ENCODE measurements at places on chromosomes 1 and 21.

GRCh38 chr1:238589843-238590435 lies 699.2 kb upstream of the ZP4 start:
- DNase-seq: peak; percentile 43

- peak; percentile 91 for DNase-seq
Measured at GRCh38 chr1:109201123-109201703, 12.5 kb upstream of the SARS1 start.

- no peak for DNase-seq
Measured at GRCh38 chr1:207799989-207800648, 48.3 kb downstream of the CD46 start.

DNA sequence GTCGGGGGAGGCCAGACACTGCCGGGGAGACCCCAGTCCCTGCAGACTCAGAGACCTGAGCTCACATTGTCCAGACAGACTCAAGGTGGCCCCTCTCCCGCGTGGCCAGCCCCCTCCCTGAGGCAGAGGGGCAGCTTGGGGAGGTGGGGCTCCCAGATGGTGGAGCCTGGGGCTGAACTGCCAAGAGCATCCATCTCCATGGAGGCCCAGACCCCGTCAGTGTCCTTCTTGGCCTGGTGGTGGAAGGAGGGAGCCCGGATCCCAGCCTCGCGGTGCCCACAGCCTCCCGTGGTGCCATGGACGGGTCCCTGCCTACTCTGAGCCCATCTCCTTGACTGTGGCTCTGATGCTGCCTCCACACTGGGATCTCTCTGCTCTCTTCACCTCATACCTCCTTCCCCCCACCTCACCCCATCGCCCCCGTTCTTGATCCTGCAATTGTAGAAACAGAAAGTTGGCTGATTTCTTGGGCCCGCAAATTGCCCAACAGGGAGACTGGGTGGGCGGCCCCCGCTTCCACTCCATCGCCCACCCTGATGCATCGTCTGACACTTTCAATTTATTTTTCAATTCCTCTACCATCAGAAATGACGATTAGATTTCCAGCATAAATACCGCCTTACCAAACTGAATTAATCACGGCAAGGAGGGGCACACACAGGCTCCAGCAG lies 348.9 kb downstream of the MATN1 start:
- DNase-seq: no peak

DNA sequence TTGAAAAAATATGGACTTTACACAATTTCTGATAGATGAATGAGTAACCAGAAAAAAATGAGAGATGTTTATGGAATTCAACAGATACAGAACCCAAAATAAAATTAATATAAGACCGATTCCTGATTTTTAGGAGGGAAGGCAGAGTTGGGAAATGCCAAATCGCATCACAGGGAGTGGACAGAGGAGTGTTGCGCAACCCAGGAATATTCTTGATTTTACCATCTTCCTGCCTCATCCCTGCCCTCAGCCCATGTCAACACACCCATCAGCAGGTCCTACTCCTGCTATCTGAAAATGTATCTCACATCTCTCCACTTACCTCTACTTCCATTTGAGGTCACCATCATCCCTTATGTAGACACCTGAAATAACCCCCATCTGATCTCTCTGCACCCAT lies 221.0 kb downstream of the DSCAM start:
- DNase-seq: no peak

DNA sequence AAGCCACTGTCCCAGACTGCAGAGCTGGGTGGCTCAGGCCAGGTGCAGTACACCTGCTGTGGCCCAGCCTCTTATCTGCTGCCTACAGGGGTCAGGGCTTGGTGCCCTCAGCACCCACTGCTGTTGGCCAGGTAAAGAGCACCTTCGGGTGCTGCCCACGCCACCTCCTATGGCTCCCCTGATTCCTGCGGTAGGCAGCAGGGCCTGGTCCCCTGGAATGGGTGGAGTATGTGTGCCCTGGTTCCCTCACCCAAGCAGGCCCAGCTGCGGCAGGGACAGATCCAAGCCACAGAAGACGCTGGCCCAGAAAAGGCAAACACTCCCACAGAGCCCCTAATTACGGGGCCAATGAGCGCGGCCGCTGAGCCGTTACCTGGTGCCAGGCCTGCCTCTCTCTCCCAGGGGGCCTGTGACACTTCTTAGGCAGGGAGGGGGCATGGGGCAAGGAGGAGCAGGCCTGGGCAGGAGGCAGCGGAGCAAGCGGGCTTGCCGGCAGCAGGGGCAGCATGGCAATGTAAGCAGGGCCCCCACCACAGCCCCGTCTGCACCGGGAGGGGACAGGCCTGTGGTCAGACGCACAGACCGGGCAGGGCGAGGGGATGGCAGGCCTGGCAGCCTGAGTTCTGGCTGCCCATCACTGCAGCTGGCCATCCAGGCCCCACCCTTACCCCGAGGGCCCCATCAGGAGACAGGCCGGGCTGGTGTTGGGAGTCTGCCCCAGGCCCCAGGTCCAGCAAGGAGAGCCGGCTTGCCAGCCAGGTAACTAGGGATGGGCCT lies 19.0 kb downstream of the ESPN start:
- no peak for DNase-seq

DNA sequence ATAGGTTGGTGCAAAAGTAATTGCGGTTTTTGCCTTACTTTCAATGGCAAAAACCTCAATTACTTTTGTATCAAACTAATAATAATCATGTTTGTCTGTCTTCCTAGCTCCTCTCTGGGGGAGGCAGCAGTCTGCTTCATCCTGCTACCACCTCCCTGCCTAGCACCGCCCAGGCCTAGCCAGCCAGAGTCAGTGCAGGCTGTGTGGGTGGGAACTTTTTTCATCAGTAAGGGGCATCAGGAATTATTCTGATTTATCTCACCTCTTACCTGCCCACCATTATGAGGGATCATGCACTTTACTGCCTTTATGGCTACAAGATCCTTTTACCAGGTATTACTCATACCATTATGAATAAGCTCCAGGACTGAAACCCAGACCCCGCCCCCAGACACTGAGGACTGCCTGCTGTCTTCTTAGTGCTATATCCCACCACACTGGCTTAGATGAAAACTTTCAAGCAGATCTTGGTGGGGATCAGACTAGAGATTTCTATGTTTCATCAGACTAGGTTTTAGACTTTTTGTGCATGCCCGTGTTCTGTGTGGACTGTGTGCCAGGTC lies 116.4 kb downstream of the PBX1 start:
- peak; percentile 42 for DNase-seq

DNA sequence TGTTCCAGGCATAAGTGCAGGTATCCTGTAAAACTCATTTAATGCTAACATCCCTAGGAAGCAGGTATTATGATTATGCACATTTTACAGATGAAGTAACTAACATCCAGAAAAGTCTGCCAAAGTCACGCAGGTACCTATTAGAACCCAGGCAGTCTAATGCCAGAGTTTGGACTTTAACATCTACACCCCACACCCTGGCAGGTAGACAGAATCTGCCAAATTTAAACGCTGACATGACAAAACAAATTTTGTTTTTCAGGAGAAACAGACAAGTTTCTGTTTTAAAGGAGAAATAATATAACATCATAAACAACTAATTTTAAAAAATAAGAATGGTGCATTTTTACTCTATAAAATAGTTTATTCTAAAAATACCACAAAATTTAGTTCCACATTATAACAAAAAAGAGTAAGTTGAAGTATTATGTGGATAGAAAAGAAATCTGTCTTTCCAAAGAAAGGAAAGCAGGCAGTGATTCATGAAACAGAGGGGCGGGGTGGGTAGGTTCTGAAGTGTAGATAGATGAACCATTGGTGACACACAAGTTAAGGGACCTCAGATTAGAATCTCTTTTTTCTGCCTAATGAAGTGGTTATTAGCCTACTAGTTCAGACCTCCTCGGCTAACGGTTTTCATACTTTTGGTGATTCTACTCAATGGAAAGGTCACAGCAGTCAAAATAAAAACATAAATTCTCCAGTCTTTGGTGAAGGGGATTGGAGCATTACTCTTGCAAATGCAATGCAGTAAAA lies 1.7 kb downstream of the ASPM start:
- peak; percentile 41 for DNase-seq

GRCh38 chr1:56572334-56573050 lies 6.9 kb downstream of the PLPP3 start:
- DNase-seq: no peak

DNA sequence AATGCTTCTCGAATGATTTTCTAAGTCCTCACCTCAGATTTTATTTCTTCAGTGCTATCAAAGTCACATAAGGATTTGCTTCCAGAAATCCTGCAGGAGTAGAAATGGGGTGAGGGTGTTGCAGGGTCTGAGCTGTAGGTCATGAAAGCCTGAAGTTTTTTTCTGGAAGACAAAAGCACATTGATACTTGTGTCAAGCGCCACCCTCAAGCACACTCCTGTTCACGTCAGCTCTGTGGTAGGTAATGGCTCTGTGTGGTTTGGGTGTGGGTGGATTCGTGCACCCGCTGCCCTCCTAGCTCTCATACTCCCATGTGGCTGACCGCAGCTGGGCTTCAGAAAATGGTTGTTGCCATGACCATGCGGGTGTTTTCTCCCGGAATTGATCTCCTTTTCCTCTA lies 39.9 kb downstream of the AKNAD1 start:
- peak; percentile 25 for DNase-seq

- peak; percentile 11 for DNase-seq
Measured at GRCh38 chr1:181251001-181251712, 162.7 kb downstream of the IER5 start.

DNA sequence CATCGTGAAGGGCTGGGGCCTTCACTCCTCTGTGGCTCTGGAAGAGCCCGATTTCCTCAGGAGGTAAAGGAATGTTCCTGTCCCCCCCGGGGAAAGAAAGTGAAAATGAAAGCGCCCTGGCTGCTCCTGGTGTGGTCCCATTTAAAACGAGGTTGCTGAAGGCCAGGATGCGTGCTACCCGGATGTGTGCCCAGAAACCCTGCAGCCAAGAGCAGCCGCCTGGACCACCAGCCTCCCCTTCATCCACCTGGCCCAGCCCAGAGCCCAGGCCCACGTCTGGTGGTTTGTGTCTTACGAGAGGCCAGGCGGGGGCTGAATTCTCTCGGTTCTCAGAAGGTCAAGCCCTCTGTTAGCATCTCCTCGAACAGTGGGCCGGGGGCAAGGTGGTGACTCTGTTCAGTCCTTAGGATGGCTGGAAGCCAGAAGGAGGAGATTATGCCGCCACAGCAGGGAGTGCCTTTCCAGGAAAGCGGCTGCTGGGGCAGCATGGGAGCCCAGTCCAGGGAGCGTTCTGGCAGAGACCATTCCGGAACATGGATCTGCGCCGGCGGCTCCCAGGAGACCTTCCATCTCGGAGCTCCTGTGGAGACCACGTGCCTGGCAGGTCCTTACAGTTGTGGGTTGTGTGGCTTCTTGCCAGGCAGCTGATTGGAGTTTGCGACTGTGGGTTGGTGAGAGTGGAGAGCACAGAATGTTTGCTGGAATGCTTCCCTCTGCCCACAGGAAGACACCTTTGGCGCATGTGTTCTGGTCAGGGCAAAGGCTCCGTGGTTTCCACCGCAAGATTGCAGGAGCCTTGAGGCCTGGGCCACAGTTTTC lies 1.4 kb downstream of the GUK1 start:
- peak; percentile 87 for DNase-seq

DNA sequence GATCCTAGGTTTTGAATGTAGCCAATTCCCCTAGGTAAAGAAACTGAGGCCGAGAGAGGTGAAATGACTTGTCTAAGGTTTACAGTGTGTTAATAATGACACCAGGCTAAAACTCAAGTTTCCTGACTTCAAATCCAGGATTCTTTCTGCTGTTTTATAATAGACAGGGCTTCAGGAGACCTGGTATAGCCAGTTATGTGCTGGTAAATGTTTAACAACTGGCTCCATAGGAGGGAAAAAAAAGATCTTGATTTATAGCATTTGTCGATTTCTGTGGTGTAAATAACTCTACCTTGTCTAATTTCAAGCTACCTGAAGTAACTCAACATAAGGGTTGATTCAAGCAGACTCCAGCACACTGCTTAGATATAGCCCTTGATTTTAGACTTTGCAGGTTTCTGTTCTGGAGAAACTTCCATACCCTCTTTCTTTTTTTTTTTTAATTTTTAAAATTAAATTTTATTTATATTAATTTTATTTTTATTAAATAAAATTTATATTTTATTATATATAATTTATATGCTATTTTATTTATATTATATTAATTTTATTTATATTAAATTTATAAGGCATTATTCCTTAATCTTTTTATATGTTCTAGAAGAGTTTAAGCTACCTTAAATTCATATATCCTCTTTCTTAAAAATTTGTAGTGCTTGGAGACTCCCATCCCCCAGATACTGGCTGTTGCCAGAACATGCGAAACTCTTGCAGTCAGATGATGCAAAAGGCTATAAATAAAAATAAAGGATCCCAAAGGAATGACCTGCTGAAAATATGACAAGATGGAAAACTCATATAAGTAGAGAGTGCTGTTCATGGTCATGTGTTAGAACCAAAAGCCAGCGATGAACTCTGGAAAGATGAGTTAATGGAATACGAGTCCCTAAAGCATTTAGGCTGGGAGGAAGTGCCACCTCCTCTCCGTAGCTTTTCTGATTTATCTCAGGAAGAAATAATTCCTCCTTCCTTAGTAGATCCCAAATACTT lies 35.4 kb upstream of the SRSF10 start:
- peak; percentile 76 for DNase-seq

GRCh38 chr1:42784946-42785693 lies at the start of gene TMEM269:
TSS of gene TMEM269 (plus strand) at chr1:42784991. CDS start at chr1:42789894, 4,903 bp downstream.
- peak; percentile 23 for DNase-seq

GRCh38 chr1:186418503-186418902 lies 42.4 kb downstream of the PDC start:
- peak; percentile 47 for DNase-seq

- no peak for DNase-seq
Measured at GRCh38 chr1:69967245-69967766, 238.1 kb downstream of the LRRC40 start.

DNA sequence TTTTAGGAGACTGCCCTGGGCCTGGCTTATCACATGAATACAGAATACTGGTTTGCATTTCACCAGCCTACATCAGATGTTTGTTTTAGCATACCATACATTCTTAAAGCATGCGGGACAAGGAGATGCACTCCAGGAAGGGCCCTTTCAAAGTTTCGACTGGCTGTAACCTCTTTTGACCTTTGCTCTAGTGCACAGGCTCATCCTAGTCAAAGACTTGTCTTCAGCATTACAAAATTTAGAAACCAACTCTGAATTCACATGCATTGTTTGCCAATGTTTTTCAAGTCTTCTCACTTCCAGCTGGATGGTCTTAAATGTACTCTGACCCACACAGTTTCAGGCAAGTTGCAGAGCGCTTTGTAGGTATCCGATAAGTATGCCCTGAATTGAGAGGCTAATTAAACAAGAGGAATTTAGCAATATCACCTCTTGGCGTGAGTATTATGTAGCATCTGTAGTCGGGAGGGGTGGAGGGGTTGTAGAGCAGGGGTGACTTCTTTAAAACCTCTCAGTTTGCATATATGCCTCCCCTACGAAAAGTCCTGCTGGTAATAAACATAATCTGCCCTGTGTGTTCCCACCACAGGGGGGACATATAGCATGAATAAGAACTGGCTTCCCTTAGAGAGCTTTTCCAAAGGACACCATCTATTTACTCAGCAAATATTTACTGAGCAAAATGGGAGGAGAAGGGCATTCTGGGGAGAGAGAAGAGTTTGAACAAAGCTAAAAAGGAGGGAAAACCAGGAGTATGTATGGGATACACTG lies 24.4 kb upstream of the AHCYL1 start:
- peak; percentile 94 for DNase-seq

GRCh38 chr1:222171005-222171404 lies 376.9 kb downstream of the HHIPL2 start:
- DNase-seq: peak; percentile 79

- peak; percentile 54 for DNase-seq
Measured at GRCh38 chr1:162612606-162613400, 19.5 kb upstream of the DDR2 start.

- DNase-seq: no peak
Measured at GRCh38 chr1:208250613-208251012, 6.4 kb upstream of the PLXNA2 start.

GRCh38 chr1:117146575-117147340 lies 25.2 kb upstream of the TRIM45 start:
- peak; percentile 91 for DNase-seq
